ENCODE measurements at places on chromosomes 5 and 9.
A peak's percentile ranks its signal among the peaks of the same experiment; 100 is the strongest.

DNA sequence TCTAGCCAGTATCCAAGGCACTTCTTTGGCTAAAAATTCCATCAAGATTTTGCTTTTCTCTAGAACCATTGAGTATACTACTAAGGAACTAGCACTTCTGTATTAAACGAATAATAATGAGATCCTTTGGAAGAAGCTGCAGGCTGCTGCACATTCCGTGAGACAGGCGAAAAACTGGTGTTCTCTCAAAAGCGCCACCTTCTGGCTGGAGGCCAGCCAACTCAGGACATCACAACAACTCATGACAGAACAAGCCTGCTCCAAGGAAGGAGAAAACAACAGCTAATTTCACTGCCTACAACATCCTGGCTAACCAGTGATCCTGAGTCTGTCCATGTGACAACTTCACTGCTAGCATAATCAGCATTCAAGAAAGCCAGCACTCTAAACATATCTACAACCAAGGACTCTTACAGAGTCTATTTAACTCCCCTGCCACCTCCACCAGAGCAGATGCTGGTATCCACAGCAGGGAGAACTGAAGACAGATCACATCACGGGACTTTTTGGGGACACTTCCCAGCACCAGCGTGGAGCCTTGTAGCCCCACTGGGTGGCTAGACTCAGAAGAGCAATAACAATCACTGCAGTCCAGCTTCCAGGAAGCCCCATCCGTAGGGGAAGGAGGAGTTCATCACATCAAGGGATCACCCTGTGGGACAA, 150.5 kb downstream of the YTHDC2 start:
- DNase-seq: no peak

DNA sequence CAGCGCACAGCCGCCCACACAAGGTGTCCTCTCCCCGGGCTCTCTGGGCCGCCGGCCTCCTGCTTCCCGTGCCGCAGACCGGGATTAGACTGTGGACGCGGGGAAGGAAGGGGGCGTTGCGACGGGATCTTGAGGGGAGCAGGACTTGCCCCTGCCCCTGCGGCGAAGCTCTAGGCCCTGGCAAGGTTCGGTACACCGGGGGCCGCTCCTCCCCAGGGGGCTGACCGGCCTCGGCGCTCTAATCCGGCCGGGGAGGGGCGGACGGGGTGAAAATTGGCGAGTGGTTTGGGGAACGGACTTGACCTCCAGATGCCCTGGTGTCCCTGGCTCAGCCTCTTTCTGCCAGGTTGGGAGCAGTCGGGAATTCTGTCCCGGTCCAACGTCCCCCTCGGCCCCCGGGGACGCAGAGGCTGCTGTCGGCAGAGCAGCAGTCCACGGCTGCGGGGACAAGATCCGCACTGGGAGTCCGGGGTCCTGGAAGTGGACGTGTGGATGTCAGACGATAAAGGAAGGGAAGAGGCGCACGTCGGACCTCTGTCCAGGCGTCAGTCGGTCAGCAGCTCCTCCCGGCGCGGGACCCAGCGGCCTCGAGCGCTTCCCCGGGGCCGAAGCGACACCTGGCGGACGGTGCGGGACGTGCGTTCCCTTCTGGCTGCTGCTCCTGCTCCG, 1.9 kb upstream of the CNTFR start:
- no peak for DNase-seq

DNA sequence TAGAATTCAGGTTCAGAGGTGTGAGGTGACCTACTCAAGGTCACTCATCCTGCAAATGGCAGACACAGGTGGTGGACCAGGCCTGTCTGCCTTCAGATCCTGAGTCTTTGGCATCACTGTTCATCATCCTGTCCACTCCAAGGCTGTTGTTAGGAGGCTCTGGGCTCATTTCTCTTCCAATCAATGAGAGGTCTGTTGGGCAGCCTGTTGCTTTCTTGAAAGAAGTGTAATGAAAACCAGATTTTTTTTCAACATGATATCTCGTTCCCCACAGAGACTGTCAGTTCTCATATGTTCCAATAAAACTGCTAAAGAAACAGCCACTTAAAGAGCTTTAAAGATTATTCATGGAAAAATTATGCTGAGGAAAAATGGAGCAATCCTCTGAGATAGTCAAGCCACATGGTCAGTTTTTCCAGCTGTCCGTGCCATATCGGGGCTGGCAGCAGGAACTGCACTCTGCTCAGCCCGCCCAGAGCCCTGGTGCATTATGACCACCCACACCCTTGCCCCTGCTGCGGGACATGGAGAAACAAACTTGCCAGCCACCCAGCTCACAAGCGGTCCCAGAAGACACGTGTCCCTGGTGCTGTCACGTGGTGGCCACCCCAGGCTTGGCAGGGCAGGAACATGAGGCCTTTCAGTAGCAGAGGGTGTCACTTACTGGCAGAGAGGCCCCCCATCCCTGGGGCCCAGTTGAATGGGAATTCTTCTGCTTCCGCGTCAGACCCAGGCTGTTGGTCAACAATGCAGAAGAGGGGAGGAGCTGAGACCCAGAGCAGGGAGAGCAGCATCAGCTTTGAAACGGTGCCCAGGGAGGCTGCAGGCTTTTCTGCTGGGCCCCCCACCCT, 63.7 kb upstream of the ANGPTL2 start:
- no peak for DNase-seq

DNA sequence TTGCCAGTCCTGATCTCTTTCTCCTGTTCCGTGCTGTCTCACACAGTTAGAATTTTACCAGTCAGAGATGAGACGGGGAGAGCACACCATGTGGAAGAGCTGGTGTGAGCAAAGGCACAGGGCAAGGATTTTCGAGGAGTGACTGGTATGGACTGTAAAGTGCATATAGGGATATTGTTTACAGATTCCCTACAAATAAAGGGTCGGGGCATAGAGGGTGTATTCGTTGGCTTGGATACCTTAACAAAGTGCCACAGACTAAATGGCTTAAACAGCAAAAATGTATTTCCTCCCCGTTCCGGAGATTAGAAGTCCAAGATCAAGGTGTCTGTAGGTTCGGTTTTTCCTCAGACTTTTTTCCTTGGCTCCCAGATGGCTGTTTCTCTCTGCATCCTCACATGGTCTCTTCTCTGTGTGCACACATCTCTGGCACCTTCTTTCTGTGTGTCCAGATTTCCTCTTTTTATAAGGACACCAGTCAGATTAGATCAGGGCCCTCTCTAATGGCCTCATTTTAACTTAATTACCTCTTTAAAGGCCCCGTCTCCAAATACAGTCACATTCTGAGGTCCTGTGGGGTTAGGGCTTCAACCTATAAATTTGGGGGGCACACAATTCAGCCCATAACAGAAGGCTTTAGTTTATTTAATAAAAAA, 23.4 kb downstream of the CYFIP2 start:
- DNase-seq: no peak

GRCh38 chr5:158992037-158992740, 107.5 kb downstream of the EBF1 start:
- DNase-seq: peak; percentile 92

DNA sequence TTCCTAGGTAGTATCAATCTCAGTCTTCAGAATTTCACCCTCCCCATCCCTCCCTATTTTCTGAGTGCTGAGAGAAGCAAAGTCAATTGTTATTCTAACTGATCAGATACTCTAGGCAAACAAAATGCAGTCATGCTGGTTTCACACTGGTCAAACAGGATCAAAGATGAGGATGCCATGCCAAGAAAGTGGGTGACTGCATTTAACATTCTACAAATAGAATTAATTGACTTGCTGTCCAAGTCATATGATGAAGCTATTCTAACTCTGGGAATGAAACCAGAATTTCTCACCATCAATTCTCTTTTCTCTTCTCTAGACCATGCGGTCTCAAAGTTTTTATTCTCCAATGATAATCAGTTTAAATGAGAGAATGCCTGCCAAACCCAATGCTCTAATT, 112.5 kb downstream of the CTNND2 start:
- DNase-seq: peak; percentile 94

GRCh38 chr5:159861086-159861485, 55.2 kb upstream of the ADRA1B start:
- DNase-seq: no peak

- DNase-seq: no peak
Measured at GRCh38 chr5:39716532-39717028, 291.8 kb upstream of the DAB2 start.

DNA sequence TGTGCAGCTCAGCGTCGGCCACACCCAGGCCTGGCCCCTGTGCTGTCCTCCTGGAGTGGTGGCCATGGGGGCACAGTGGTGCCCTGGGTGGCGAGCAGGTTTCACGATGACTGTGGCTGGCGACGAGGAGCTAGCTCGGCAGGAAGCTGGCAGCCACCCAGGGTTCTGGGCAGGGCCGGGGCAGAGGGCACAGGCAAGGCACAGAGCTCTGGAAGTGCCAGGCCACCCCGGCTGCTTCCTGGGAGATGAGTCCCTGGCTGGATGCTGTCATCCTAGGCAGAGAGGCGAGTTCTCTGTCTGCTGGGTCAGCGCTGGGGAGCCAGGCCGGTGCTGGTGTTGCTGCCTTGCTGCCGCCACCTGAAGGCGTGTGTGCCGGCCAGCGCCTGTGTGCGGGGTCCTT, 51.7 kb downstream of the RXRA start:
- no peak for DNase-seq

DNA sequence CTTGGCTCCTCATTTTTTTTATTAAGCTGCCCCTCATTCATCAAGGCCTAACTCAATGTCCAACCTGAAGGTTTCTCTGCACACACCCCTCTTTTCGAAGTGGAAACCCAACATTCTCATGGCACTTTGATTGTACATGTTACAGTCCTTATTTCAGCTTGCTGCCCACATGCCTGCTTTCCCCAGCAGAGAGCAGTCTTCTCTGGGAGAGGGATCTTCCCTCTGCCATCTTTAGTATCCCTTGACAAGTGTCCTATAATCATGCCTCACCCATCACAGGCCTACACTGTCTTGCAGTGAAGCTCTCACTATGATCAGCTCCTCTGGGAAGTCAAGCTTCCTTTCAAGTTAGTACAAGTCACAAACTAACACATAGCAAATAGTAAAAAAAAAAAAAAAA, 175.1 kb downstream of the ACER2 start:
- DNase-seq: no peak

GRCh38 chr9:134525841-134526583, 115.6 kb upstream of the COL5A1 start:
- no peak for DNase-seq

- DNase-seq: no peak
Measured at GRCh38 chr9:5563886-5564285, 53.6 kb downstream of the PDCD1LG2 start.

GRCh38 chr9:87629104-87629503, 96.8 kb upstream of the CTSL start:
- no peak for DNase-seq

GRCh38 chr9:107367727-107368502, 84.8 kb downstream of the RAD23B start:
- DNase-seq: no peak

DNA sequence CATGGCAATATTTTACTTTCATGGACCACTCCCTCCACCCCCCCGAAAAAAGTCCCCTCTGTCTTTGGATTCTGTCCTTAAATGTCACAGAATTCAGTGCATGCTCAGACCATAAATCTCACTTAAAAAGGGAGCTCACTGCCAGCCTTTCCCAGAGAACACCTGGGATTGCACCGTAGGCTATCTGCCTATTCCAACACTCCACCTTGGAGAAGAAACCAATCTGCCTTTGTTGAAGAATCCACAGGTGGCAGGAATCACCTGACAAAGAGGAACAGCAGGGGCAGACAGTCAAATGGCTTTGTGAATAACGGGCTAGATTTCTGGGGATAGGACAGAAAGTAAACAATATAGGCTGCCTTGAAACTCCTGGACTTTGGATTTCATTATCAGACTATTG, 306.7 kb upstream of the BRINP1 start:
- no peak for DNase-seq

GRCh38 chr5:74337254-74337983, 303.1 kb downstream of the ENC1 start:
- DNase-seq: no peak

DNA sequence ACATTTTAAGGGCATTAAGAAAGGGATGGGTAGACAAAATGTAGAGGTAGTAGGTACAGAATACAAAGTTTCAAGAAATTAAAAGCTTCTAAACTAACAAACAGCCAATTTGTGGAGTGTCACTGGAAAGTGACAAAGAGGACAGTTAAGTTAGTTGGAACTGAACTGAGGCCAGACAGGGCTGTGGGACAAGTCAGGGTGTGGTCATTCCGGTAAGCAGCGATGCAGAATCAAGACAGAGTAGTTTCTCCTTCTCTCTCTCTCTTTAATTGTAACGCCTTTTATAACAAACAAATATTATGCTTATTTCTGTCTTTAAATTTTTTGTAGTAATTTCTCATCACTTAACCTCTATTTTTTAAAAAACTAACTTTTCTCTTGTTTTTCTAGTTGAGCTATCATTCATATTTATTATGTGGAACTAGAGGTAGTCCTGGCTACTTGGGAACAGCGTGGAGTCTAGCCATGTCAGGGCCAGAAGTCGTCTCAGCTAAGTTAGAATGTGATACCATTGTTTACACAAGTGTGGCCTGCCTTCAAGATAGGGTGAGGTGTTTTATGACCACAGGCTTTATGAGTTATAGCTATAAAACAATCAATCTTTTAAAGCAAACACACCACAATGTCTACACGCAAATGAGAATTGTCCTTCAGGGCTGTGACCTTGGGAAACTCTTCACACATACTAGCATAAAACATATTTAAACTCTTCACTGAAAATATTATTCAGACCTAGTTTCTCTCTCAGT, 115.3 kb upstream of the CDKN2B start:
- DNase-seq: no peak

GRCh38 chr9:7342736-7343135, 456.8 kb downstream of the DMAC1 start:
- DNase-seq: no peak

DNA sequence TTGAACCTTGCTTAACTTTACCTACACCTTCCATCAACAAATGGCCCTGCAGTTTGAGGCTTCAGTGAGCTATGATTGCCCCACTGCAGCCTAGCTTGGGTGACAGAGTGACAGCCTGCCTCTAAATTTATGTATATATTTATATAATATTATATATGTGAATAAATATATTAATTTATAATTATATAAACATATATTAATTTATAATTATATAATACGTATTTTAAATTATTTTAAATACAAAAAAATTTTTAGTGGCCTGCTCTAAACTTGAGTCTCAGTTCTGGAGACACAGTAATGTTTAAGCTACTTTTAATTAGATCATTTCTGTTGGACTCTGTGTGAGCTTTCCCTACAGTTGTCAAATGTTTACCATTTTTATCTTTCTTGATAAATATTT, 9.3 kb upstream of the SHC3 start:
- DNase-seq: no peak

DNA sequence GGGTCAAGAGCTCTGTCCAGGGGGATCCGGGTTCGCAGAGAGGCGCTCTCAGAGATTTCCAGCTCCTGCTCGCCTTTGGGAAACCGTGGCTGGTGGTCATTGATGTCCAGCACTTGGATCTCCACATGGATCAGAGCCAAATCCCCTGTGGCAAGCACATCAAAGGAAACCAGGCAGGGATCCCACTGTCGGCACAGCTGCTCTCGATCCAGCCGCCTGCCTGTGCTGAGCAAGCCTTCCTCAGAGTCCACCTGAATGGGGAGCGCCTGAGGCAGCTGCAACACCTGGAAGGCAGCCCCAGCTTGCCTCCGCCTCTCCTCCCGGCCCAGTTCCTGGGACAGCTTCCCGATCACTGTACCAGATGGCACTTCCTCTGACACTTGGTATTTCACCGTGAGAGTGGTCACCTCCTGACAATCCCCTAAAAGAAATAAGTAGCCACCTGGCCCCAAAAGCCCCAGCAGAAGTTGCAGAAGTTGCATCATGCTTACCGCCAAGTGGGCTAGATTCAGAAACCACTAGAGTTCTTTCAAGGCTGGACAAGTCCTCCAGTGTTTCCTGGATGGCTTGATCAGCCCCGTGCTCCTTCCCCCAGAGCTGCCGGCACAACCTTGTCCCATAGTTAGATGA, 520 bp downstream of the PCDH12 start:
- no peak for DNase-seq

GRCh38 chr5:150243590-150243989, 46.0 kb downstream of the CAMK2A start:
- DNase-seq: no peak

Data from NCI-H446 treated with DMSO at 0.1 percent for 48 hours (cell line).